ENCODE measurements at places on chromosomes 1 and 21. TPM values are rescaled to one million over a fixed set of nuclear protein-coding genes. Genes with fewer than 3 reads are reported as not detected.

ZNF124 gene
- 15.4 TPM for total RNA-seq

TESK2 gene
- 2.9 TPM for total RNA-seq

TPTE gene
- total RNA-seq, result not detected

PODN gene
- not detected for total RNA-seq

PTPRU gene
- 28.1 TPM for total RNA-seq

DRAXIN gene
- under 0.01 TPM for total RNA-seq

RGS1 gene
- not detected for total RNA-seq

SERPINC1 gene
- not detected for total RNA-seq

SH2D2A gene
- 3.5 TPM for total RNA-seq

VASH2 gene
- 0.63 TPM for total RNA-seq

AMPD1 gene
- total RNA-seq, result not detected

CD2 gene
- total RNA-seq, result not detected

BSDC1 gene
- 56.7 TPM for total RNA-seq

ARHGEF11 gene
- total RNA-seq, result 19.3 TPM

AKT3 gene
- total RNA-seq, result 12.2 TPM

NIT1 gene
- 55.9 TPM for total RNA-seq

RGSL1 gene
- not detected for total RNA-seq

TTLL7 gene
- total RNA-seq, result 5.3 TPM

PCP4L1 gene
- not detected for total RNA-seq

EXOSC10 gene
- 82.1 TPM for total RNA-seq

Data from epithelial cell of proximal tubule (primary cell).